ENCODE measurements at places on chromosomes 4 and X.

GRCh38 chr4:148021686-148022085, 289.8 kb downstream of the ARHGAP10 start:
- DNase-seq: no peak

DNA sequence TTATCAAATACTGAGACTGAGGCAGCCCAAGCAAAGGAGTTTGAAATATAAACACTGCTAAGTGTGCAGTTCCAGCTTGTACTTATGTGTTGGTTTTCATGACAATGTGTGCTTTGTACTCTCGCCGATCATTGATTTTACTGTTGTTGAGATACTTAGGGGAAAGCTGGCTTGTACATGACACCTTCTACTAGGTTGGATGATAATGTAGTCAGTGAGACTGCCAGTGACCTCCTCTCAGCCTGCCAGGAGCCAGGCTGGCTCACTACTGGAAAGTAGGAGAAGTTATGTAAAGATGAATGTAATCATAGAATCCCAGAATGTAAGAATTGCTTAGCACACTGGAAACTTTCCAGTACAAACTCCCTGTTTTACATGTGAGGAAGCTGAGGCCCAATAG, 132.0 kb downstream of the AFF2 start:
- no peak for DNase-seq

DNA sequence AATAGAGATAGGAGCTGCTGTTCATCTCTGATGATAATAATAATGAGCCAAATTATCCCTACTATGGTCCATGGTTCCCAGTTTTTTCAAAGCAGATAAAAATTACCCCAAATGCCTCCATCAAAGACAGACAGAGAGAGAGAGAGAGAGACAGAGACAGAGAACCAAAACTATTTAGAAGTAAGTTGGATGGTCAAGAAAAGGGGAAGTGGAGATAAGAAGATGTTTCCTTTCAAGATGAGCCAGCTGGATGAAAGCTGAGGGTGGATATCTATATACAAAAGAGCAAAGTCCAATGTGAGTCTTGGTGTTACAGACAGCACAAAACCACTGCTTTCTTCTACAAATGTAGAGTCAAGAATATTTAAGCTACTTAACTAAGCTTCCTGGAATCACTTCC, 173.9 kb downstream of the GRIA3 start:
- DNase-seq: no peak

GRCh38 chr4:163548481-163549243, 54.2 kb downstream of the TMA16 start:
- no peak for DNase-seq

DNA sequence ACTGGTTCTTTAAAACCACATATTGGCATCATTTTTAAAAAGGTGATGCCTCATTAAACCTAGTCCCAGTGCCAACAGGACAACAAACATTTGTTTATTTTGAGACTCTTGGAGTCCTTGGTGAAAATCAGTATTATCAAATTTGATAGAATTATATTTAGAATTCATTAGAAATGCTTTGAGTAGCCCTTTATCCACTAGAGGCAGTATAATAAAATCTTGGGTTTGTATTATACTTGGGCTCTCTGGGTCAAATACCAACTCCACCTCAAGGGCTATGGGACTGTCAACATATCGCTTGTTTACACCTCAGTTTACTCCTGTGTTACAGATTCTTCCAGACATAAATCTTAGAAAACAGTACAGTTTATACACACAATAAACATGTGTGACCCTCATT, 335.7 kb upstream of the FSTL5 start:
- no peak for DNase-seq

- DNase-seq: no peak
These were observed 165.3 kb upstream of the GPC4 start for GRCh38 chrX:133580625-133581024.

- no peak for DNase-seq
These were observed 55.9 kb upstream of the NKX1-1 start for GRCh38 chr4:1462009-1462767.

DNA sequence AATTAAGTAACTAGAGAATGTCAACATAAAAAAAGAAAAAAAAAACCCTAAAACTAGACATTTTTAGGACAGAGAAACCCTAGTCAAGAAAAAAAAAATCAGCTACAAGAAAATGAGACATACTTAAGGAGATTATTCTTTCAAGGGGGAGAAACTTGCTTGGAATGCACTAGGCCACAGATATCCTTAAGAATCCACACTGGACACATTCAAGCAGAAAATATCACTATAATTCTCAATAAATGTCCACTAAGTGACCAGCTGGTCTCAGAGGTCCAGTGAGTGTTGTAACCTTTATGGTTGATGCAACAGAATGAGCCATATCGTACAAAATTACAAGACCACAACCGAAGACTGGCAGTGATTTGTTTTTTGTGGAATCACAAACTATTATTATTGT, 15.6 kb upstream of the IBSP start:
- no peak for DNase-seq

GRCh38 chr4:176957353-176958118, 164.8 kb upstream of the VEGFC start:
- no peak for DNase-seq

GRCh38 chr4:1124818-1125217, 11.5 kb upstream of the RNF212 start:
- no peak for DNase-seq

Data from substantia nigra (tissue), 51 donors.